Panc1 (cell line): ENCODE measurements at places on chromosomes 1 and 21.

- no peak overlapping the region for H3K4me3 ChIP-seq
- no peaks in the 10 kb centered on the region for H3K36me3 ChIP-seq
- H3K27me3 ChIP-seq, result no peaks in the 10 kb centered on the region; the same call in 1 of the 2 replicates
- no peak overlapping the region for H3K27ac ChIP-seq
- DNase-seq, result no peak
- no peaks in the 10 kb centered on the region for H3K4me1 ChIP-seq
Observed at GRCh38 chr1:166484871-166485270, 318.1 kb upstream of the FAM78B start.

GRCh38 chr1:175725684-175726083, 17.7 kb downstream of the TNR start:
- no peak for DNase-seq
- H3K4me3 ChIP-seq, result no peak overlapping the region
- no peak overlapping the region for H3K27ac ChIP-seq
- H3K27me3 ChIP-seq, result no peaks in the 10 kb centered on the region

- no peaks in the 10 kb centered on the region for H3K27me3 ChIP-seq
- no peaks in the 10 kb centered on the region for H3K36me3 ChIP-seq
- H3K4me1 ChIP-seq, result no peaks in the 10 kb centered on the region
- DNase-seq, result no peak
Observed at GRCh38 chr1:243525085-243525487, 269.2 kb downstream of the SDCCAG8 start.

GRCh38 chr1:24927473-24927872, 2.6 kb downstream of the RUNX3 start:
- H3K27me3 ChIP-seq, result no peaks in the 10 kb centered on the region; the same call in 1 of the 2 replicates
- DNase-seq, result no peak
- H3K4me3 ChIP-seq, result no peak overlapping the region
- peaks cover 5% of the 10 kb centered on the region; the same call in 1 of the 2 replicates for H3K36me3 ChIP-seq

DNA sequence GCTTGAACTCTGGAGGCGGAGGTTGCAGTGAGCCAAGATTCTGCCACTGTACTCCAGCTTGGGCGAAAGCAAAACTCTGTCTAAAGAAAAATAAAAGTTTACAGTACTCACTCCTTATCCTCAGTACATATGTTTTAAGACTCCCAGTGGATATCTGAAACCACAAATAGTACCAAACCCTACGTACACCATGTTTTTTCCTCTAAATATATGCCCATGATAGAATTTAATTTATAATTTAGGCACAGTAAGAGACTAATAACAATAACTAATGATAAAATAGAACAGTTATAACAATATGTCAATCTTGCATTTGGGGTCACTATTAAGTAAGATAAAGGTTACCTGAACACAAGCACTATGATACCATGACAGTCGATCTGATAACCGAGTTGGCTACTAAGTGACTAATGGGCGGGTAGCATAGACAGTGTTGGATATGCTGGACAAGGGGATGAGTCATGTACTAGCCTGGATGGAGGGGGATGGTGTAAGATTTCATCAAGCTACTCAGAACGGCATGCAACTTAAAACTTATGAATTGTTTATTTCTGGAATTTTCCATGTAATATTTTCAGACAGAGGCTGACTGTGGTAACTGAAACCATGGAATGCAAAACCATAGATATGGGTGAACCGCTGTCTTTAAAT, 43.7 kb downstream of the ST7L start:
- peak; percentile 4 for DNase-seq
- H3K27ac ChIP-seq, result no peak overlapping the region
- peaks cover 3% of the 10 kb centered on the region; the same call in 1 of the 2 replicates for H3K36me3 ChIP-seq
- H3K4me1 ChIP-seq, result no peaks in the 10 kb centered on the region
- H3K4me3 ChIP-seq, result no peak overlapping the region

DNA sequence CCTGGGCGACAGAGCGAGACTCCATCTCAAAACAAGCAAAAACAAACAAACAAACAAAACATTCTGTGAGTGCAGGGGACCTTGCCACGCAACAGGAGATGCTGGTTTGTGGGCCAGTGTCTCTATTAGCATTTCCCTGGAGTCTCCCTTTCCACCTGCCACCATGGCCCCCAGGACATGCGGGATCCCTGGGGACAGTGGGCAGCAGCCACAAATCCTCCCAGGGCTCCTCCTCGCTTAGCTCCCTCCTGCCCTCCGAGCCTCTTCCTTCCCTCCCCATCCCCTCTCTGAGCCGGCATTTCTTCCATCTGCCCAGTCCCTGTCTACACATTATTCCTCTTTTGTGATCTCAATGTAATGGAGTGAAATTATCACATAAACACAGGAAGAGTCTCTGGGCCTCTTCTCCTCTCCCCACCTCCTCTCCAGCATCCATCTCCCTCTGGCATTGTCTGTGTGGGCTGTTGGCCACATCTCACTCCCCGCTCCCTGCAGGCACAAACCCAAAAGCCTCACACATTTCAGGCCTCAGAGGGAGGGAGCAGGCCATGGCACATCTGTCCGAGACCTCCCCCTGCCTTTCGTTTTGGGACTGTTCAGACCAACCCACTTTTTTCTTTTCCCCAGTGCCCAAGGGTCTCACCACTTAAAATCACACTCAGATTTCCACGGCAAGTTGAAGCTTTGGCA, 144.3 kb downstream of the MIS18A start:
- no peaks in the 10 kb centered on the region for H3K4me1 ChIP-seq
- DNase-seq, result no peak
- no peak overlapping the region for H3K27ac ChIP-seq
- no peak overlapping the region for H3K4me3 ChIP-seq
- no peaks in the 10 kb centered on the region for H3K36me3 ChIP-seq
- no peaks in the 10 kb centered on the region for H3K27me3 ChIP-seq

DNA sequence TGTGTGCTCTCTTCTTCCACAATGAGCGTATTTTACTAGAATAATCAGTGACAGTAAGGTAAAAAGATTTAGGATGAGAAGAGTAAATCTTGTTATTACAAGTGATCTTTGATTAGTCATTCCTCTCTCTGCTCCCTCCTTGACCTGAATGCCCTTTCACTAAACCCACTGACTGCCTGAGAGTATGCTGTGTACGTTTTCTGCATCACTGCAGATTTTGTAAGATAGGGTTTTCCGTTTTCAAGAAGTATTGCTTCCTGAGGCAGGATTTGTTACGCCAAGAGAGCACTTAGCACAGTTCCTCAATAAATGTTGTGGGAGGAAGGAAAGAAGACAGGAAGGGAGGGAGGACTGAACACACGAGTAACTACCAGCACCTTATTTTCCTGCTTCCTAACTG, 7.7 kb upstream of the LAMB3 start:
- no peak overlapping the region for H3K4me3 ChIP-seq
- no peaks in the 10 kb centered on the region for H3K4me1 ChIP-seq
- DNase-seq, result no peak
- no peaks in the 10 kb centered on the region for H3K27me3 ChIP-seq
- no peaks in the 10 kb centered on the region for H3K36me3 ChIP-seq

DNA sequence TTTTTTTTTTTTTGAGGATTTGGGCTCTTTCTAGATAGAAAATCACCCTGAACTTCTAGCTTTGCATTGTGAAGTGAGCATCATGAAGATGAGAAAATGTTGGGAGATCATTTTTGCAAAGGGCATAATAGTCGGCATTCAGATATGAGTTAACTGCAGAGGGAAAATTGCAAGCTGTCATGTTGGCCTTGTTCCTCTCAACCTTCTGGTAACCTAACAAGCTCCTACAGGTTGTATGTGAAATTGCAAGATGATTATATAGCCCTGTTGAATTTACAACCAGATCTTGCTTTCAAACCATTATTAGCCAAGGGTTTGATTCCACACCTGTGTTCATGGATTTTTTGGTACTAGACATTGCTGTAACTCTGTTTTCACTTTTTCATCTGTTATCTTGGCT, 2.2 kb downstream of the ELOA start:
- H3K27ac ChIP-seq, result peak overlapping the region; percentile 49
- peaks cover 4% of the 10 kb centered on the region for H3K36me3 ChIP-seq
- H3K4me3 ChIP-seq, result no peak overlapping the region
- no peak for DNase-seq

GRCh38 chr1:175708787-175709186, 34.6 kb downstream of the TNR start:
- H3K4me1 ChIP-seq, result no peaks in the 10 kb centered on the region
- 0 out of 2 replicates have a peak, but pooled peaks cover 3% of the 10 kb centered on the region for H3K27me3 ChIP-seq
- no peak for DNase-seq
- H3K4me3 ChIP-seq, result no peak overlapping the region
- H3K27ac ChIP-seq, result no peak overlapping the region

- H3K4me1 ChIP-seq, result no peaks in the 10 kb centered on the region
- DNase-seq, result no peak
- H3K4me3 ChIP-seq, result no peak overlapping the region
- H3K27me3 ChIP-seq, result no peaks in the 10 kb centered on the region
- H3K27ac ChIP-seq, result no peak overlapping the region
- no peaks in the 10 kb centered on the region for H3K36me3 ChIP-seq
Observed at GRCh38 chr1:163668472-163668871, 346.7 kb downstream of the NUF2 start.

DNA sequence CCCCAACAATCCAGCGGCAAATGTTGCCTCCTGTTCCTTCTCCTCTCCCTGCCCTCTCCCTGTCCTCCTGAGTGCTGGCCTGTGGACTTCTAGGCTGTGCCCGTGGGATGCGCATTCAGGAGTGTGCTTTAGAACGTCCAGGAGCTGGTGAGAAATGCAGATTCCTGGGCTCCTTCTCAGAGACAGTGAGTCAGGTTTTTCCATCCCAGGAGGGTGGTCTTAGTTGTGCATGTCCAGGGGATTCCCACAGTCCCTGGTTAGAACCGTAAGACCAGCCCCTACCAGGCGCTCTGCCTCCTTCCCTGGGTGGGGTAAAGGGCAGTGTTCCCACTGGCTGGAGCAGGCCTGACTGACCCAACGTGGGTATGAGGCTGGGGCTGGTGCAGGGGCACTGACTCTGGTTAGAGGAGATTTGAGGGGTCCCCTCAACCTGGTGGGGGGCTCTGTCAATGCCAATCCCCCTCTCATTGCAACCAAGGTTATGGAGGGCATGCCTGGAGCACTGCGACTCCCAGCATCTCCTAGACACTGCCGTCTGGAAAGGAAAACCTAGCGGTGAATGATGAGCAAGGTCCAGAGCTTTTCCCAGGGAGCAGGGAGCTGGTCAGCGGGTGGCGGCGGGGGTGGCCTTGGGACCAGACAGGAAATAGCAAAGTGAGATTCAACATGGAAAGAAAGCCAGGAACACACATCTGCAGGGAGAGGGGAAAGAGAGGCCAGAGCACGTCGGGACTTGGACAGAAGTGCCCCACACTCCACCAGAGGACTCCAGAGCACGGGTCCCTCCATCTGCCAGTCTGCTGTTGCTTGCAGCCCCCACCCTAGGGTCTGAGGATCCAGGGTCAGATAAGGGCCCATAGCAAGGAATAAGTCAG, 38.5 kb downstream of the HSPG2 start:
- DNase-seq, result no peak
- no peak overlapping the region for H3K27ac ChIP-seq
- peaks cover 47% of the 10 kb centered on the region for H3K4me1 ChIP-seq
- H3K27me3 ChIP-seq, result no peaks in the 10 kb centered on the region
- H3K4me3 ChIP-seq, result no peak overlapping the region
- no peaks in the 10 kb centered on the region for H3K36me3 ChIP-seq

DNA sequence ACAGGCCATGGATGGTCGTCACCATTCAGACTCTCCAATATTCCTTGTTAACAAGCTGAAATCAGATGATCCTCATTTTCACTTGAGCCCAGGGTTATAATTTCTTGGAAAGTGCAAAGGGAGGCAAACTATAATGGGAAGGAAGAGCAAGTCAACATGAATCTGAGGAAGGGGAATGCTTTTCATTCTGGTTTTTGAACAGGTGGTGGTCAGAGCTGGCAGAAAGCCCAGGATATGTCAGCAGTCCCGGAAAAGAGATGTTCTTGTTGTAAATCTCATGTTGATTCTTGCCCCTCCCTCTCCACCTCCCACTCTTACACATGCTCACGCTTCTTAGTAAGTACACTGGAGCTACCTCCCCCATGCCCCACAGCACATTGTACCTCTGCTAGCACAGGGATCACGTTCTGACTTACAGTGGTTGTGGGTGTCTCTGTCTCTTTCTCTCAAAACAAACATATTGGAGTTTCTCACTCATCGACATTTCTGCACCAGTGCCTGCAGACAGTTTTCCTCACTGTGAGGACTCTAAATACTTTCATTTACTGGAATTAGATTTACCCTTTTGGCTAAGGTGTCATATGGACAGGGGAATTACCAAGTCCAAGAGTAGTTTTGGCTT, 77.6 kb downstream of the XCL2 start:
- no peak for DNase-seq
- no peaks in the 10 kb centered on the region for H3K27me3 ChIP-seq
- H3K27ac ChIP-seq, result no peak overlapping the region
- no peak overlapping the region for H3K4me3 ChIP-seq
- H3K4me1 ChIP-seq, result peaks cover 4% of the 10 kb centered on the region
- H3K36me3 ChIP-seq, result no peaks in the 10 kb centered on the region

GRCh38 chr1:244919320-244920282, 55.3 kb upstream of the HNRNPU start:
- H3K4me1 ChIP-seq, result 0 out of 2 replicates have a peak, but pooled peaks cover 3% of the 10 kb centered on the region
- peak overlapping the region; percentile 46 for H3K4me3 ChIP-seq
- peaks cover 2% of the 10 kb centered on the region; the same call in 1 of the 2 replicates for H3K27me3 ChIP-seq
- no peak overlapping the region for H3K27ac ChIP-seq

DNA sequence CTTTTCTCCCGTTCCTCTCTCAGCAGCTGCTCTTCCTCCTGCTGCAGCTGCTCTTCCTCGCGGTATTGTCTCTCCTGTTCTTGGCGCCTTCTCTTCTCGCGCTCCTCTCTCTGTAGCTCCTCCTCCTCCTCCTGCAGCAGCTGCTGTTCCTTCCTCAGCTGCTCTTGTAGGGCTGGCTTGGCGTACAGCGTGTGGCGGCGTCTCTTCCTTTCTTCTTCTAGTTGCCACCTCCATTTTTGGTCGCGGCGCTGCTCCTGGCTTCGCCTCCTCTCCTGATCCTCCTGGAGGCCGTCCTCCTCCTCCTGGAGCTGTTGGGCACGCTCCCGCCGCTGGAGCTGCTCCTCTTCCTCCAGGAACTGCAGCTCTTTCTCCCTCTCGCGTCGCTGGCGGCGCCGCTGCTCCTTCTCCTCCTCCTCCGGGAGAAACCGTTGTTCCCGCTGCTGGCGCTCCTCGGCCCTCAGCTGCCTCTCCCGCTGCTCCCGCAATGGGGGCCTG, 4.8 kb downstream of the TCHH start:
- DNase-seq, result no peak
- H3K4me1 ChIP-seq, result peaks cover 5% of the 10 kb centered on the region; the same call in 1 of the 2 replicates
- no peaks in the 10 kb centered on the region for H3K36me3 ChIP-seq
- H3K27me3 ChIP-seq, result peaks cover 39% of the 10 kb centered on the region
- H3K4me3 ChIP-seq, result peak overlapping the region; percentile 78

DNA sequence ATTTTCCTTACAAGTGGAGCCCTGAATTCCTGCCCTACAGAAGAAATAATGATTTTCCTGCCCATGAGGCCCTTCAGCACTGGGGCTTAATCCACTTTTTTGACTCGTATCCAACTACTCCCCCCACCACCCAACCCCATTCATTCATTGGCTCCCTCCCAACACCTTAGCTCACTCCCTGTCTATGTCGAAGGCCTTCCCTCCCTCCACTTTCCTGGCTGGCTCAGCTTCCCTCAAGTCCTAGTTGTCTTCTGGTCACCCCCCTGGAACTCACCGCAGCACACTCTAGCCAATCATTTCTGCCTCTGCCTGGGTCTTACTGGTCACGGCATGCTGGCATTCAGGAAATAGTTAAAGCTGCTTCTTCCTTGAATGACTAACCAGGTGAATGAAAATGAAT, 118.9 kb downstream of the PGBD5 start:
- no peaks in the 10 kb centered on the region for H3K27me3 ChIP-seq
- no peaks in the 10 kb centered on the region for H3K4me1 ChIP-seq
- no peaks in the 10 kb centered on the region for H3K36me3 ChIP-seq
- no peak overlapping the region for H3K4me3 ChIP-seq
- H3K27ac ChIP-seq, result no peak overlapping the region
